Effector memory CD4-positive, alpha-beta T cell (primary cell): ENCODE measurements at places on chromosomes 11 and 22.

DNA sequence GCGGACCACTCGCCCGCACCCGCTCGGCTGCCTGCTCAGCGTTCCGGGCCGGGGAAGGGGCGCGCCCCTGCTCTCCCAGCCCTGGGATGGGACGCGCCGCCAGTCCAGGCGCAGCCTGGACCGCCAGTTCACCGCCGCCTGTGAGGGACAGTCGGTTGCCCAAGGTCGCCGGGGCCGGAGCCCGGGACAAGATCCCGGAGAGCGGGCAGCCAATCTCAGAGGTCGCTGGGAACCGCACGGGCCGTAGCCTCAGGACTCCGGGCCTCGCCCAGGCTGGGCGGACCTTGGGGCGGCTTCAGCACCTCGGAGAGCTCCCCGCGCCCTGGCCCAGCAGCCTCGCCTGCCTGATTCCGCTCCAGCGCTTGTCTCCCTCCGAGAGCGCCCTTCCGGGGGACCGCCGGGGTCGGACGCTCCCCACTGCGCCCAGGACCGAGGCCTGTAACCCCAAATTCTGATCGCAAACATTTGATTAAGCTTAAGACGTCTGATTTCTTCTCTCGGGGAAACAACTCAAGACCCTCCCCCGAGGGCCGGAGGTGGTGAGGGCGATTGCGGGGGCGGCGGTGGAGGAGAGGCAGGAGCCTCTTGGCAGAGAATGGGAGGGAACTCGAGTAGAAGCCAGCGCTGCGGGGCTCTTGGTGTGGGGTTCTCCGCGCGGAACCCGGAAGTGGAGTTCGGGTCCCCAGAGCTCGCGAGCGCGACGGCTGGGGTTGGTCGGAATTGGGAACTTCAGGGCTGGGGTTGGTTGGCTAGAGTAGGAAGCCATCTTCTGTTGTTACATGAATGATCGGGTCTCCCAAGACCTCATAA is 1.1 kb upstream of the CHRM4 start:
- peak; percentile 59 for DNase-seq

DNA sequence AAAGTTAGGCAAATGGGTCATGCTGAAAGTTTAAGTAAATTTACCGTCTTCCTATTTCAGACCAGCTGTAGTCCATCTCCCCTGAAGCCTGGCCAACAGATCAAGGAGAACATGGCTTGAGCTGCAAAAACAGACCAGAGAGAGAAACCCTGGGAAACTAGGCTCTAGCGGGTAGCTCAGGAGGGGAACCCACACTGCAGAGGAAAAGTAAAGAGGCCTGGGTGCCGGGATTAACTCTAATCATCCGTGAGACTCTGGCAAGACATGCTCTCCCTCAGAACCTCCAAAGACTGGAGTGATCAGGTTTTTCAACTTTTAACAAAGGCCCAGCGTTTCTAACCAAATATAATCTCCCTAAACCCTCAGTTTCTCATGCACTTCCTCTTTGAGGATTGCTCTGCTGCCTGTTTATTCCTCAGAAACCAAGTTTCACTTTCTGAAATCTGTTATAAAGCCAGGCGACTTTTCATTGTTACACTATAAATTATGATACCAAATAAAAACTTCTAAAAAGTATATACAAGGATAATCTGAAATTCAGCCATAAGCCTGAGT is 67.5 kb downstream of the GAB2 start:
- no peak for DNase-seq

DNA sequence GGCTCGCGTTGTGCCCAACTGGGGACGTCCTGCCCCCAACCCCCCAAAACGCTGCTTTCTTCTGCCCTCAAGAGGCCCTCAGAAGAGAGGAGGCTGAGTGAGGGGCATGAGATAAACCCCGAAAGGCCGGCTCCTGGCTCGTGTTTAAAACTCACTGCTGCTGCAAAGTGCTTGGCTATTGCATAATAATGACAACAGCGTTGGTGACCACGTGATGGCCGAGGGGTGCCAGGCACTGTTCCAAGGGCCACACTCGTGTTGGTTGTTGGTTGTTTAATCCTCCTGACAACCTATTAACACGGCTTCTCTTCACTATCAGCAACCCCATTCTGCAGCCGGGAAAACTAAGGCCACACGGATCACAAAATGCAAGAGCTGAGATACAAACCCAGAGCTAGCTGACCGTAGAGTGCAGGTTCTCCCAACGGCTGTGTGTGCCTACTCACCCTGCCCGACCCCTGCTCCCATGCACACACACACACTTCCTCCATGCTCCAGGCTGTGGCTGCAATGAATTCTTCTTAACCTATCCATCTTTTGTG is 51.0 kb downstream of the ANO1 start:
- no peak for DNase-seq

DNA sequence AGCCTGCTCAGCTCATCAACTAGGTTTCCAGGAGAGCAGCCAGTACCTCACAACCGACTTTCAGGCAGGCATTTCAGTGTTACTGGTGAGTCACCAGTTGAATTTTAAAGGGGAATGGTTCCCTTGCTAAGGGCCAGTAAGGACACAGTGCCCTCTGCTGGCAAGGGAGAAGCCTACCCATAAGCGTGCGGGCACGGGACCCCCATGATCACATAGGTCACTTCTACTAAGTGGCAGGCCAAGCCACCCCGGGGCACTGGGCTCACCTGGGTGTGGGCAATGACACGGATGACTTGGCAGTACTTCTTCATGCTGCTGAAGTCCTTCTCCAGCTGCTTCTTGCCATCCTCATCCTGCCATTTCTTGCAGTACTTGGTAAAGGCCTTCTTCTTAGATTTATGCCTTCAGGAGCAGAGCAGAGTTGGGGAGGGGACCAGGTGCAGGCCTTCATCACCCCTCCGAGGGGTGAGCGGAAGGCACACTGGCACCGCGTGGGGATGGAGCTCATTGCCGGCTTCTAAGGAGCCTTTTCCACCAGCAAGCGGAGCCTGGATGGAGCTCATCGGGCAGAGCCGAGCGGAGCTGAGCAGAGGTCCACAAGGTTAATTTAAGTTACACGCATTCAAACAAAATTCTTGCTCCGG is 2.9 kb downstream of the RPL3 start:
- peak; percentile 66 for DNase-seq

- no peak for DNase-seq
Measured at GRCh38 chr11:103109818-103110388, 677 bp downstream of the DYNC2H1 start.

DNA sequence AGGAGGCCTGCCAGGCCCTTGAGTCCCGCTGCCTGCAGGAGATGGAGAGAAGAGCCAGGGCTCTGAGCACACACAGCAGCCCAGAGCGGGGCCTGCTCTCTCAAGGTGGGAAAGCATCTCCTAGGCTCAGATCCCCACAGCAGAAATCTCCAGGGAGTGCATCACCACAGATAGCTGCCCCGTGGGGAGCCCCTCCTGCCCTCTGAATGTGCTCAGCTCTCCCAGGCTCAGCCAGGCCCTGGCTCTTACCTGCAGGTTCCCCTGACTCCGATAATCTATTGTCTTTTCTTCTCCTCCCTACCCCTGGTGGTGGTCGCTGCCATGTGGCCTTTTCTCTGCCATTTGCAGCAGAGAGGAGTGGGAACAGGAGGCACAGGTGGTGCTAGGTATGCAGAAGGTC is 49.9 kb downstream of the BTG4 start:
- DNase-seq, result no peak

DNA sequence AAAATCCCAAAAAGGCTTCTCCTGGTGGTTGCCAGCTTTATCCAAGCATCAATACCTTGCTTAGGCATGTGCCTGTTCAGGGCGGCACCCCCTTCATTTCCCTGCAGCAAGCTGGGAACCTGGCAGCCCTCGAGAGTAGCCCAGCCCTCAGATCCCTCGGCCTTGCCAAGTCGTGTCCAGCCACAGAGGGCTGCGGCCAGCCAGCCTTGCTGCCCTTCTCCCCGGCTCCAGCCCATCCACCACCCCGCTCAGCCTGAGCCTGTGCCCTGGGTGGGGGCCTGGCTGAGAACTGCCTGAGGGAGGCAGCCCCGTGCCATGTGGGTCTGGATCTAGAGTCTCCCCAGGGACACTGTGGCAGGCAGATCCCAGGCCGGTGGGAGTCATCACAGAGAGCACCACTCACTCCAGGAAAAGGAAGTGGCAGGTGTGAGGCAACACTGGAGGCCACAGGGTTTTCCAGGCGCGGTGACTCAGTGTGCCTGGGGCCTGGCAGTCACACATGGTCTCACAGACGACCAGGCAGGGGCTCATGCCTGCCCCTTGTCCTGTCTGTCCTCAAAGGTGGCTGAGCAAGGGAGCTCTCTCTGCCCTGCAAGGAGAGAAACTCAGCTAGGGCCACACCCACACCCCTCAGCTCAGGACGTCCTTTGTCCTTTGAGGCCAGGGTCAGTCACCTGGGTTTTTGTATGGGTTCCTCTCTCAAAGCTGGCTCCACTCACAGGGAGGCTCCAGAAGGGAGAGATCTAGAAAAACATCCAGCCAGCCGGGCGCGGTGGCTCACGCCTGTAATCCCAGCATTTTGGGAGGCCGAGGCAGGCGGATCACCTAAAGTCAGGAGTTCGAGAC is 12.2 kb upstream of the CDC42BPG start:
- DNase-seq, result peak; percentile 47

DNA sequence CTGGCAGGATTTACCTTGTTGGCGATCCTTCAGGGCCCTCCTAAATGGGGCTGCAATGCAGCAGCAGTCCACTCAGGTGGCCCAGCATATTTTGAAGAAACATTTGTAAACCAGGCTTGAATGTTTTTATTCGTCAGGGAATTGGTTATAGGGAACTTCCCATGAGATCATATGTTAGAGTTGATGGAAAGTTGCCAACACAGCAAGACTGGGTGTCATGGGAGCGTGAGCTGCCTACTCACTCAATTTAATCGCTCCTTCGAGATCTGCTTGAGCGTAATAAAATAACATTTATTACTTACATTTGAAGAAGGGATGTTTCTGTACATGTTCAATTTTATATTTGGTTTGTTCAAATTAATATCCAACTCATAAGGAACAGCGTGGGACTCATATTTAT is 19.4 kb downstream of the OR2AT4 start:
- no peak for DNase-seq

GRCh38 chr11:60396799-60397198 is 540 bp downstream of the MS4A14 start:
- no peak for DNase-seq

- DNase-seq, result no peak
Measured at GRCh38 chr22:24153353-24153752, 27.9 kb upstream of the SUSD2 start.

DNA sequence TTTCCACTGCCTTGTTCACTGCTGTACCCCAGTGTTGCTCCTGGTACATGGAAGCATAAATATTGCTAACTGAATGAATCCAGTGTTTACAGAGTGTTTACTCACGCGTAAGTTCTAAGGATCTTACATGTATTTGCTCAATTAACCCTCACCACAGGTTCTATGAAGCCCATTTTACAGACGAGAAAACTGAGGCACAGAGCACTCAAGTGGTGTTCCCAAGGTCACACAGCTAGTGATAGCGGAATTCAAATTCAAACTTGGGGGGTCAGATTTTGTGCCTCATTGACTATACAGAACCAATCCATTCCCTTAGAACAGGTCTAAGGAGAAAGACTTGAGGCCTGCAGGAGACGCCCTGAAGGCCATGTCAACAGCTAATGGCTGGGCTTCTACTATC is 72.3 kb downstream of the PLEKHA7 start:
- no peak for DNase-seq

- DNase-seq, result no peak
Measured at GRCh38 chr11:2250485-2250884, 19.9 kb downstream of the ASCL2 start.

GRCh38 chr11:119663279-119663678 is 65.7 kb downstream of the NECTIN1 start:
- no peak for DNase-seq

DNA sequence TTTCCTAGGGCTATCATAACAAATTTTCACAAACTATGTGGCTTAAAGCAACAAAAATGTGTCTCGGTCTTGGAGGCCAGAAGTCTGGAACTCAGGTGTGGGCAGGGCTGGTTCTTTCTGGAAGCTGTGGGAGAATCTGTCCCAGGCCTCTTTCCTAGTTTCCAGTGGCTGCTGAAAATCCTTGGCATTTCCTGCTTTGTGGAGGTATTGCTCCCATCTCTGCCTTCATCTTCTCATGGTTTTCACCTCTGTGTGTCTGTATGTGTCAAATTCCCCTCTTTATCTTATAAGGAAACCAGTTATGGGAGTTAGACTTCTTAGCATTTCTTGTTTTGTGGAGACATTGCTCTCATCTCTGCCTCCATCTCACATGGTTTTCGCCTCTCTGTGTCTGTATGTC is 130.4 kb upstream of the PLET1 start:
- DNase-seq, result no peak

- no peak for DNase-seq
Measured at GRCh38 chr11:64784813-64785581, 6.7 kb upstream of the SF1 start.

DNA sequence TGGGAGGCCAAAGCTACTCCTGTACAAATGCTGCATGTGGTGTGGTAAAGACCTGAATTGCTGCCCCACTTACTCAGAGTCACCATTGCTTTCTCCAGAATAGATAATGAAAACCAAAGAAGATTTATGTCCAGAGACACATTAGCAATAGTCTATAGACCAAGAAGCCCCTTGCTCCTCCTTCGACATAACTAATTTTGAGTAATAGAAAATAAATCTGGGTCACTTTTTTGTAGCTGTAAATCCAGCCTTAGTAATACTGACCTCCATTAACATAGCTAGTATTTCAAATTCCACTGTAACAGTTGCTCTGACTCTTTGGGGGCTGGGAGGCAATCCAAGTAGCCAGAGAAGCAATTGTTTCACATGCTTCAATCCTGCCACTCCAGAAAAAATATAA is 145.9 kb downstream of the MAML2 start:
- DNase-seq, result no peak

DNA sequence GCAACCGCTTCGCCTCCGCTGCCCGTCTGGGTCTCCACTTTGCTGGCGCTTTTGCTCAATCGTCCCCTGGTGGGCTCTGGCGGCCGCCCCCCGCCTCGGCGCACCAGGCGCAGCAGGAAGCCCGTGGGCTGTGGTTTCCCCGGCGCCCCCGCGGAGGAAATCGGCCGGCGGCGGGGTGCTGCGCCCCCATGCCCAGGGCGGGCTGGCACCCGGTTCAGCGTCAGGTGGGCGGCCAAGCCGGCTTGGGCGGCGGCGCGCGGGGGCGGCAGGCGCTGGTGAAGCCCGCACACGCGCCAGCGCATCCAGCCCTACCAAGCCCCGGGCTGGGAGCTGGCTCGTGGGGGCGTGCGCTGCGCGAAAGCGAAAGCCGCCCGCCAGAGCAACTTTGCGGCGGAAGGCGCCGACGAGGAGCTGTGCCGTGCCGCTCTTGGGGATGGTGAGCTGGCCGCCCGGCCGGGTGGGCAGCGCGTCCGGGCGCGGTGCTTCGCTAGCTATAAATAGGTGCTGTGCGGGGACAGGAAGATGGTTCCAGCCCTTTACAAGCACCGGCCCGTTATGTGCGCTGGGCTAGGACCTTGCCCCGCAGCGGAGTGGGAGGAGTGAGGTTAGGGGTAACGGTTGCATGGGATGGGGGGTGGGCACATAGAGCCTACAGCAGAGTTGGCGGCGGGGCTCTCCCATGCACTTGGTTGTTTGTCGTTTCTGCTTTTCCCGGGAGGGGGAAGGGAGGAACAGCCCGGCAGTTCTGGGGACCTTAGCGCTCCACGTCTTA is 25.0 kb upstream of the SUSD2 start:
- DNase-seq, result peak; percentile 56
